ENCODE measurements at places on chromosomes 12 and 14. TPM values are rescaled to one million over a fixed set of nuclear protein-coding genes. Genes with fewer than 3 reads are reported as not detected.

OR4N2 gene
- not detected for total RNA-seq

RTL1 gene
- total RNA-seq: not detected

TAS2R7 gene
- total RNA-seq: not detected

ARHGAP9 gene
- total RNA-seq: 4.4 TPM

WDR89 gene
- 6.3 TPM for total RNA-seq

EML1 gene
- 34.9 TPM for total RNA-seq

RNASE3 gene
- not detected for total RNA-seq

- H3K27me3 ChIP-seq: no peaks in the 10 kb centered on the region
- no peaks in the 10 kb centered on the region for H3K36me3 ChIP-seq
- no peak overlapping the region for H3K4me3 ChIP-seq
- H3K4me1 ChIP-seq: no peaks in the 10 kb centered on the region
- DNase-seq: no peak
- H3K27ac ChIP-seq: no peak overlapping the region
These were observed 47.9 kb downstream of the NTF3 start for GRCh38 chr12:5479761-5480160.

DNA sequence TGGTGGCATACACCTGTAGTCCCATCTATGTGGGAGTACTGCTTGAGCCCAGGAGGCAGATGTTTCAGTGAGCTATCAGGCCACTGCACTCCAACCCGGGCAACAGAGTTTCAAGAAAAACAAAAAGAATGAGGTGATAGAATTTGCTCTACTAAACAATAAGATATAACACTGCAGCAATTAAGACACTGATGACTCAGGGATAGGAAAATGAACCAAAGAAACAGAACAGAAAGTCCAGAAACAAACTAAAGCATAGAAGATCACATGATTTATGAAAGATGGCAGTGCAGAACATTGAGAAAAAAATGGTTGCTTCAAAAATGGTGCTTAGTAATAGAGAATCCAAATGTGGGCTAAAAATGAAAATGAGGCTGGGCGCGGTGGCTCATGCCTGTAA lies 65.2 kb upstream of the AP4S1 start:
- peaks cover 18% of the 10 kb centered on the region for H3K36me3 ChIP-seq
- DNase-seq: no peak
- H3K27ac ChIP-seq: no peak overlapping the region
- H3K27me3 ChIP-seq: no peaks in the 10 kb centered on the region

DNA sequence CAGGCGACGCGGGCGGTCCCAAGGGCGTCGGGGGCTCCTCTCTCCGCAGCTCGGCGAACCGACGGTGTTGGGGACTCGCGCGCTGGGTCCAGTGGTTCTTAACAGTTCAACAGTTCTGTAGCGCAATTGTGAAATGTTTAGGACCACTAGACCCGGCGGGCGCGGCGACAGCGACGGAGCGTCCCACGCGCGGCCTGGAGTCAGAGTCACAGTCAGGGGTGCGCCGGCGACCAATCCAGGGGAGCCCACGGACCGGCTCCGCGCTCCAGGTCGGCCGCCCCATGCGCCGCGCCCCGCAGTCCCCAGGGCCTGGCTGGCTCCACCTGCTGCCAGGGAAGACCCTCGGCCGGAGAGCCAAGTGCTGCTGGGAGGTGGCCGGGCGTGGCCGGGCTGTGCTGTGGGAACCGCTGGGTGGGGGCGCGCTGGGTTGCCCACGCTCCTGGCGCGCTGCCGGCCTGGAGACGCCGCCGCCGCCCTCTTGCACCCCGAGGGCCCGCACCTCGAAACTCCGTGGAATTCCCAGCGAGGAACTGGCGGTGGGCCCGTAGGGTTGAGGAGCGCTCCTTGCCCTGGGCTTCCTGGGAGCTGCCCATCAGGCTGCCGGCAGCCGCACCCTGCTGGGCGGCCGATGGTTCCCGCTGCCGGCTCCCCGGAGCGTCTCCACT lies 20.9 kb upstream of the KIF26A start:
- no peak overlapping the region for H3K4me3 ChIP-seq
- no peak overlapping the region for H3K27ac ChIP-seq
- no peaks in the 10 kb centered on the region for H3K4me1 ChIP-seq
- peak; percentile 23 for DNase-seq
- H3K36me3 ChIP-seq: no peaks in the 10 kb centered on the region
- peaks cover 35% of the 10 kb centered on the region for H3K27me3 ChIP-seq

- H3K4me1 ChIP-seq: no peaks in the 10 kb centered on the region
- no peaks in the 10 kb centered on the region for H3K36me3 ChIP-seq
- DNase-seq: no peak
- H3K4me3 ChIP-seq: no peak overlapping the region
- no peaks in the 10 kb centered on the region for H3K27me3 ChIP-seq
These were observed 24.5 kb downstream of the LMO3 start for GRCh38 chr12:16581416-16581815.

- peaks cover 17% of the 10 kb centered on the region for H3K36me3 ChIP-seq
- peak overlapping the region; percentile 98 for H3K4me3 ChIP-seq
- no peak for DNase-seq
- H3K27me3 ChIP-seq: no peaks in the 10 kb centered on the region
- no peak overlapping the region for H3K27ac ChIP-seq
- H3K4me1 ChIP-seq: peaks cover 63% of the 10 kb centered on the region
These were observed 1.2 kb downstream of the COA8 start for GRCh38 chr14:103563844-103564505.

DNA sequence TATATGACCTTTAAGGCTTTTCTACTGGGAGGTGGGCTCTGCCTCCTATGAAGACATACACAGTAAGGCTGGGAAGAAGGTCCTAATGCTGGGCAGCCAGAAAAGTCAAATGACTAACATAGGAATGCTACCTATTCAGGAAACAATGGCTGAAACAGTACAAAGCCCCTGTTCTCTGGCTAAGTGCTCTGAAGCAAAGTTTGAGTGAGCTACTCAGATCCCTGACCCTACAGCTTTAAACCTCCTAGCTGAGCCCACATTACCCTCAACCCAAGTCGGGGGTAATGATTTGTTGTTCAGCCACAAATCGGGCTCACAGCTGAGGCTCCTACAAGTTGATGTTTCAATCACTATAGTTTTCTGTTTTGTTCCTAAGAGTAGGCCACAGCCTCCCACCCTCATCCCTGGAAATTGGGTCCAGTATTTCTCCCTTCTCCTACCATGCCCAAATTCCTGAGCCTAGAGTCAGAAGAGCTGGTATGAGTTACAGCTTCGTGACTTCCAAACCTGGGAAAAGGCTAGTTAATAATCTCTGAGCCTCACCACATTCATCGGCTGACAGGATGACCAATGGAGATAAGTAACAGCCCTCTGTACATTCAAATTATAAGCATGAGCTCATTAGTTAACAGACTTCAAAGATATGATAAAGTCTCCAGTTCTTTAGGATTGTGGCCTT lies 46.5 kb downstream of the BTBD7 start:
- DNase-seq: no peak
- H3K27me3 ChIP-seq: no peaks in the 10 kb centered on the region
- no peak overlapping the region for H3K27ac ChIP-seq
- H3K4me3 ChIP-seq: no peak overlapping the region

GRCh38 chr12:91630596-91631293 lies 448.1 kb upstream of the DCN start:
- H3K27ac ChIP-seq: no peak overlapping the region
- no peaks in the 10 kb centered on the region for H3K27me3 ChIP-seq
- H3K36me3 ChIP-seq: no peaks in the 10 kb centered on the region
- H3K4me1 ChIP-seq: no peaks in the 10 kb centered on the region
- H3K4me3 ChIP-seq: no peak overlapping the region

GRCh38 chr12:113462117-113462774 lies 9.4 kb downstream of the LHX5 start:
- no peak overlapping the region for H3K27ac ChIP-seq
- no peaks in the 10 kb centered on the region for H3K36me3 ChIP-seq
- H3K4me3 ChIP-seq: peak overlapping the region; percentile 34
- DNase-seq: peak; percentile 69
- peaks cover 29% of the 10 kb centered on the region for H3K4me1 ChIP-seq
- peaks cover 92% of the 10 kb centered on the region for H3K27me3 ChIP-seq

DNA sequence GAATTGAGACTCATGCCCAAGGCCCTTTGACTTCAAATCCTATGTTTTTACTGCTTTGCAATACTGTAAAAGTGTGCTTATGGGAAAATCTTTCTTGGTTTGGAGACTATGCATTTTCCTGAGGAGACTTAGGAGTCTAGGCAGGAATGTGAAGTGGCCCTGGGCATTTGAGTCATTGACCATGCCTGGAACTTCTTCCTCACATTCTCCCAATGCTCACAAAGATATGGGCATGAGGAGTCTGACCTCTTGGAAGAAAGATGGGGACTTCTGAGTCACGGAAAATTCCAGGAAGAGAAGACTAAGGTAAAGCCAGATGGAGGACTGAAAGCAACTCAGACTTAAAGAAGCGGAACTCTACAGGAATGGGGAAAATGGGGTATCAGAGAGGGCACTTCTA lies 38.2 kb upstream of the ZNF641 start:
- H3K4me3 ChIP-seq: no peak overlapping the region
- no peak overlapping the region for H3K27ac ChIP-seq
- H3K4me1 ChIP-seq: peaks cover 11% of the 10 kb centered on the region
- no peak for DNase-seq
- no peaks in the 10 kb centered on the region for H3K36me3 ChIP-seq

DNA sequence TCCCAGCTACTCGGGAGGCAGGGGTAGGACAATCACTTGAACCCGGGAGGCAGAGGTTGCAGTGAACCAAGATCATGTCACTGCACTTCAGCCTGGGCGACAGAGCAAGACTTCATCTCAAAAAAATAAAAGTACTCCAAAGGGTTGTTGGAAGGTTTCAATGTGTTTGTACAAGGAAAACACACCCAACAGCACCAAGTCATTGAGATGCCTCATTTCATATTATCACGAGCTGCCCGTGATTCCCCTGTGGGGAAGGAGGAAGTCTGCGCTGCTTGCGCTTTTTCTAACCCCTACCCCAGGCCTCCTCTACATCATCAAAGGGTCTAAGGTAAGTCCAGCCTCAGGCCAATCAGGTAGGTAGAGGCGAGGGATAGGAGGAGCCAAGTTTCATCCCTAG lies 73.6 kb downstream of the KDM2B start:
- no peaks in the 10 kb centered on the region for H3K27me3 ChIP-seq
- DNase-seq: no peak
- H3K36me3 ChIP-seq: peaks cover 39% of the 10 kb centered on the region
- no peak overlapping the region for H3K4me3 ChIP-seq

DNA sequence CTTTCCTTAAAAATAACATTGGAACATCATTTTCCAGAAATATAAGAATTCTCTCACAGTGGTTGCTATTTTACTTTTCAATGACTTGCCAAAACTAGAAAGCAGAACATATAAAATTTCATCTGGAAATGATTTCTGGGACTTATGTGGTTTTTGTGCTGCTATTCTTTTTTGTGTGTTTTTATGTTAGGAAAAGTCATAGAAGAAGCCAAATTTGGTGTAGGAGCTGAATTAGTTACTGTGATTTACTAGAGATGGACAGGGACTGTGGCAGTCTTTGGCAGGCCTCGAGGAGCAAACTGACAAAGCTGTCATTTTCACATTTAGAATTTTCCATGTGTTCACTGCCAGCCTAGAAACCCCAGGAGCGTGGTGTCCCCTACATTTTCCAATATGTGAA lies 38.3 kb upstream of the LDHB start:
- no peak overlapping the region for H3K4me3 ChIP-seq
- no peaks in the 10 kb centered on the region for H3K4me1 ChIP-seq
- no peak for DNase-seq
- H3K27me3 ChIP-seq: no peaks in the 10 kb centered on the region
- no peaks in the 10 kb centered on the region for H3K36me3 ChIP-seq

- no peaks in the 10 kb centered on the region for H3K4me1 ChIP-seq
- H3K4me3 ChIP-seq: no peak overlapping the region
- H3K36me3 ChIP-seq: no peaks in the 10 kb centered on the region
- DNase-seq: no peak
- no peak overlapping the region for H3K27ac ChIP-seq
- no peaks in the 10 kb centered on the region for H3K27me3 ChIP-seq
These were observed 5.5 kb upstream of the LRRC74A start for GRCh38 chr14:76820700-76821099.

DNA sequence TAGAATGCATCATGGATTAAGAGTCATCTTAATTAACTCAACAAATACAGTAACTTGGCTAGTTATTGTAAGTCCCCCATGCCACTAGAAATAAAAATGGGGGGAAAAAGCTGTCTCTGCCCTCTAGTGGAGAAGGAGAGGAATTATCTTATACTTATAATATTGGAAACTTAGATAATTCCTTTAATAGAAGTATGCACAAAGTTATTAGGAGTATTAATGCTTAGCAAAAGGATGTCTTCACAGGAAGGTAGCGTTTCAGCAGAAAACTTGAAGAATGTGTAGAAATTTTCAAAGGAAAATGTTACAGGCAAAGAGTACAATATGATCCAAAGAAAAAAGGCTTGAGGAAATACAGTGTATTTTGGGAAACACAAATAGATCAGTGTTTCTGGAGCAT lies 19.8 kb downstream of the OR5AU1 start:
- DNase-seq: no peak
- H3K36me3 ChIP-seq: no peaks in the 10 kb centered on the region
- H3K27ac ChIP-seq: no peak overlapping the region

GRCh38 chr14:70885343-70886022 lies 21.8 kb upstream of the PCNX1 start:
- no peak overlapping the region for H3K4me3 ChIP-seq
- no peaks in the 10 kb centered on the region for H3K27me3 ChIP-seq
- H3K36me3 ChIP-seq: no peaks in the 10 kb centered on the region
- no peak for DNase-seq
- no peaks in the 10 kb centered on the region for H3K4me1 ChIP-seq

GRCh38 chr14:103548463-103549351 lies 13.8 kb downstream of the BAG5 start:
- DNase-seq: peak; percentile 23
- peak overlapping the region; percentile 91 for H3K27ac ChIP-seq
- H3K27me3 ChIP-seq: no peaks in the 10 kb centered on the region
- H3K4me3 ChIP-seq: no peak overlapping the region
- peaks cover 69% of the 10 kb centered on the region for H3K4me1 ChIP-seq

- DNase-seq: no peak
- no peaks in the 10 kb centered on the region for H3K36me3 ChIP-seq
- no peak overlapping the region for H3K4me3 ChIP-seq
- H3K27me3 ChIP-seq: no peaks in the 10 kb centered on the region
These were observed 61.4 kb upstream of the CMKLR1 start for GRCh38 chr12:108400481-108400880.

GRCh38 chr14:24212924-24213865 lies at the start of gene CHMP4A:
Gene CHMP4A, minus strand, starts transcription at chr14:24213488. Its CDS starts 49 bp downstream, at chr14:24213439.
- H3K4me1 ChIP-seq: peaks cover 39% of the 10 kb centered on the region
- DNase-seq: peak; percentile 99
- H3K4me3 ChIP-seq: peak within 1 kb of the TSS; percentile 72
- H3K27me3 ChIP-seq: no peaks in the 10 kb centered on the region
- H3K27ac ChIP-seq: peak within 1 kb of the TSS; percentile 100

DNA sequence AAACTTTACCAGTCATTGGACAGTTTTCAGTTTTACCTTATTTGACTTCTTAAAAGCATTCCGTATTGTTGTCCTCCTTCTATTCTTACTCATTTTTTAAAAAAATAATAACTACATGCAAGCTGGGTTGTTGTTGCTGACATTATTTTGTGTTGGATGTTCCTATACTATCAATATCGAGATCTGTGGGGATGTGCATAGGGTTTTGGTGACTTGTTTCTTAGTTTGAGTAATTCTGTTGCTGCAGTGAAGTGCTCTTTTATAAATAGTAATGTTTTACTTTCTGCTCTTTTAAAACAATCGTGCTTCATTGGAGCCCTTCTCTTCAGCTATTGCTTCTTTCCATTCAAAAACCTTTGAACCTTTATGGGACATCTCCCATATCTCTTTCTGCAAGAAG lies 79.4 kb downstream of the METTL25 start:
- H3K27me3 ChIP-seq: no peaks in the 10 kb centered on the region
- no peaks in the 10 kb centered on the region for H3K4me1 ChIP-seq
- no peak overlapping the region for H3K4me3 ChIP-seq
